ENCODE measurements at places on chromosomes 4 and X.

DNA sequence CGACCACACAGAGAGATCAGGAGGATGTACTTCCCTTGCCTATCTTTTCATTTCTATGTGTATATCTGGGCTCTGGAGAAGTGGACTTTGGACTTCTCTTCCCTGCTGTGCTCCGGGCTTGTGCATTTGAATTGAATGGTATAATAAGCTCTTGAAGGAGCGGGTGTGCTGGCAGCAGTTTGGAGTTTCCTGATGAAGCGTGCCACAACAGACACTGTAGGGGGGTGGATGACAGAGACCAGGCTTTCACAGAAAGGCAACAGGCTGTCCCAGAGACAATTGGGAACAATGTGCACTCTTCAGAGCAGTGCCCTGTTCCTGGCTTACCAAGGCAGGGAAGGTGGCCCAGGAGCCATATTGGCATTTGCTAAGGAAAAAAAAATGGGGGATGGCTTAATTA lies 170.1 kb downstream of the FRMPD4 start:
- DNase-seq = no peak

DNA sequence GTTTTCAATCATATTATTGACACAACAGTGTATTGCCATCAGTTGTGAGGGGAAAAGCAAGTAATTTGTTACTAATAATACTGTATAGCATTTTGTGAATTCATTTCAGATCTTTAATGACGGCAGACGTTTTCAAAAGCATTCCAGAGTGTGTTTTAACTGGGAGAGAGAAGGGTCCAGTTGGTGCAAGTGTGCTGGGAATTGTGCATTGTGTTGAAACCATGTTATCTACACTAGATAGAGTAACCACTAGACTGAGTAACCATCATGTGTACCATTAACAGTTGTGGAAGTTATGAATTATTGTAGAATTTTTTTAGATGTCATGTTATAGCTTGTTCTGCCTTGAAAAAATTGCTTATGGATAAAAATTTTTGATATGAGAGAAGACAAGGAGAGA lies 104.5 kb upstream of the VEGFC start:
- peak; percentile 18 for DNase-seq

- DNase-seq = no peak
Observed at GRCh38 chr4:71498625-71499024, 159.8 kb downstream of the SLC4A4 start.

GRCh38 chr4:39043861-39044363 lies 11.7 kb upstream of the TMEM156 start:
- peak; percentile 75 for DNase-seq

- DNase-seq = peak; percentile 64
Observed at GRCh38 chr4:168605411-168605810, 108.6 kb downstream of the PALLD start.

DNA sequence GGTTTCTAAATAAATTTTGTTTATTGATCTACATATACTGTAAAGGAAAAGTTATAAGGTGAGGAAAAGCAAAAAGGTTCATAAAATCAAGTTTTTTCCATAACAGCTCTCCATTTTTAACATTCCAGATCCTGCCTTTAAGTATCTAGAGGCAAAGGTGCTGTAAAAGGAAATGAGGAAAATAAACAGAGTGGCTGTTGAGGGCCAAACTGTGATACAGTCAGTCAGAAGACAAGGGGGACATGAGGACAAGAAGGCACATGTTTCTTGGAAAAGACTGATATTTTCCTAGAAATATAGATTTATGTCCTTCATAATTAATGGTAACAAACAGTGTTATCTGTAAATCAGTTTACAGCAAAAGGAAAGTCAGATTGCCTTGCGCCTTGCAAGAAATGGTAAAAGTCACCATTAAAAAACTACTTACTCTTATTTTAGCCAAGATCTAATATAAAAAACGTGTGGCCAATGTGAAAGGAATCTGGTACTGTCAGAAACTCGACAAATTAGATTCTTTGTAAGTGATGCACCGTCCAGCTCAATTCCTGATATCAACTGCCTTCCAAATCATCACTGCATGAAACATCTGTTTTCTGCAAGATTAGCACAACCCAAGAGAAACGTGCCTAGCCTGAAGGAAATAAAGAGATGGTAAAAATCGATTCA lies 34.0 kb upstream of the VEGFD start:
- DNase-seq = peak; percentile 44

- no peak for DNase-seq
Observed at GRCh38 chr4:54575919-54576318, 81.8 kb upstream of the KIT start.

- DNase-seq = peak; percentile 11
Observed at GRCh38 chr4:141501395-141501794, 135.0 kb upstream of the IL15 start.

- DNase-seq = no peak
Observed at GRCh38 chrX:87272491-87272890, 245.1 kb upstream of the KLHL4 start.

DNA sequence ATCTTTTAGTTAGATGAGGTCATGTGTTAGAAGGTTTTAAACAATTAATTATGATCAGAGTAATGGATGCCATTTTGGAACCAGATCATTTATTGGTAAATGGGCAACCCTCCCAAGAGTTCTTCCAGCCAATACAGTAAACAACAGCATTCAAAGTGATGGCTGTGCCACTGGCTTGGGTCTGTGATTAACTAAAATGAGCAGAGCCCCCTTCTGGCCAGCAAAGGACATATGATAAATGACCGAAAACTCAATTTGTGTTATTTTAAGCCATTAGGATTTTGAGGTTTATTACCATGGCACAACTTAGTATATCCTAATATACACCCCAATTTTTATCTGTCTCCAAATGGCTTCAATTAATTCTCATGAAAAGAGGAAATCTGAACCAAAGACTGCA lies 90.8 kb upstream of the NPFFR2 start:
- peak; percentile 24 for DNase-seq

DNA sequence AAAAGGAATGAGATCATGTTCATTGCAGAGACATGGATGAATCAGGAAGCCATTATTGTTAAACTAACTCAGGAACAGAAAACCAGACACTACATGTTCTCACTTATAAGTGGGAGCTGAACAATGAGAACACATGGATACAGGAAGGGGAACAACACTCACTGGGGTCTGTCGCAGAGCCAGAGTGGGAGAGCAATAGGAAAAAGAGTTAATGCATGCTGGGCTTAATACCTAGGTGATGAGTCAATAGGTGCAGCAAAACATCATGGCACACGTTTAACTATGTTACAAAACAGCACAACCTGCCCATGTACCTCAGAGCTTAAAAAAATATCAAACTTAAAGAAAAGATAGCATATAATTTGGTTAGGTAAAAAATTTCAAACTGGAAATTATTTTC lies 281.4 kb downstream of the PABPC4L start:
- no peak for DNase-seq

- DNase-seq = no peak
Observed at GRCh38 chrX:113919387-113919786, 664.5 kb upstream of the HTR2C start.

DNA sequence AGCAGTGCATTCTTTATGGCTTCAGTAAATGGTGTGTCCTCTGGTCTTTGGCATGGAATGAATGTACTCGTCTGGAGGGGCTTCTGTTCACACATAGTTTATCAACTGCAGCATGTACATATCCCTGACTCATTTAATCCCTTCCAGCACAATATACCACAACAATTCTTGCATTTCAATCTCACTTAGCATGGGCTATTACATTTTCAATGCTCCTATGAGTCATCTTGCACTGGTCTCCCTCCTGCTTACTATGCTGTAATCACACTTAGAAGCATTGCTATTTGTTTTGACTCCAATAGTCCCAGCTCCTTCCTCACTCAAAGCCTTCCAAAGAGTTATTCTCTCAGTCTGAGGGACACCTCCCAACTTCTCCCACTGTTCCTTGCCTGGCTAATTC lies 180.9 kb upstream of the NUDT10 start:
- no peak for DNase-seq

DNA sequence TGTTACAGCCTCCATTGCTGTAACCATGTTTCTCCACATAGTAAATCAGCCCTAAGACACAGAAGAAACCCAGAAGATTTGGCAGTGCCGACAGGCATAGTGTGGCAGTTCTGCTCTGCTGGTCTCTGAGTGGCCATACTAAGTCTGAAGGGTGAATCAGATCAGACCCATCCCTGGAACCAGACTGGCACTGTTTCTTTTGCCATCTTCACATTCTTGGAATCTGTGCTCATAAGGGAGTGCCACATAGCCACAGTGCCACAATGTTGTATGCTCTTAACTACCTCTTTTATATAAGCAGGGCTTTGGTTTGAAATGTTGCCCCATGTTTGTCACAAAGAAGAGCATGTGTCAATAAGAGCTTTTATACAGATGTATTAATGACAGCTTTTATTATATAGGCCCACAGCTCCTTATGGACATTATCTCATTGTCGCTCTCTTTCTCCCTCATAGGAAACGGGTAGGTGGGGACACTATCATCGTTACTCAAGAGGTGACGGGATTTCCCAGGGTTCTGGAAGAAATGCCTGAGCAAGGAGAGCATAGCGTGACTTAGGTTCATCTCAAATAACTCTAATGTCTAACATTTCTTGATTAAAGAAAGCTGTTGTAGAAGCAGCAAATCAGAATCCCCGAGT lies 128.2 kb downstream of the CBR4 start:
- no peak for DNase-seq

- DNase-seq = no peak
Observed at GRCh38 chr4:144740316-144740715, 94.4 kb downstream of the HHIP start.

GRCh38 chr4:17958181-17958580 lies 63.4 kb downstream of the LCORL start:
- DNase-seq = no peak

DNA sequence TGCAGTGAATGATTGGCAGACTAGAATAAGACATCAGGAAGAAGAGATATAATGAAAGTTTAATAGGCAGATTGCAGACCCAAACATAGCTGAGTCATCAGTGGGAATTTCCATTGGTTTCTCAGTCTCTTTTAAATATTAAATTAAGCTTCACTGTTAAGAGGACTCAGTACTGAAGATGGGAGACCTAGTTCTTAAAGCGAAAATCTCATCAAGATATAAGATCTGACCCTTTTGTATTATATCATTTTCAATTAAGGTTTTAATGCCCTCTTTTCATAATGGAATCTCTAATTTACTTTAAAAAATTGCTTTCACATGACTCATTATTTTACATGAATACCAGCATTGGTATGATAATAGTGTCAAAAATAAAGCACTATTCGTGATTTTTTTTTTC lies 168.9 kb upstream of the ATOH1 start:
- DNase-seq = no peak

DNA sequence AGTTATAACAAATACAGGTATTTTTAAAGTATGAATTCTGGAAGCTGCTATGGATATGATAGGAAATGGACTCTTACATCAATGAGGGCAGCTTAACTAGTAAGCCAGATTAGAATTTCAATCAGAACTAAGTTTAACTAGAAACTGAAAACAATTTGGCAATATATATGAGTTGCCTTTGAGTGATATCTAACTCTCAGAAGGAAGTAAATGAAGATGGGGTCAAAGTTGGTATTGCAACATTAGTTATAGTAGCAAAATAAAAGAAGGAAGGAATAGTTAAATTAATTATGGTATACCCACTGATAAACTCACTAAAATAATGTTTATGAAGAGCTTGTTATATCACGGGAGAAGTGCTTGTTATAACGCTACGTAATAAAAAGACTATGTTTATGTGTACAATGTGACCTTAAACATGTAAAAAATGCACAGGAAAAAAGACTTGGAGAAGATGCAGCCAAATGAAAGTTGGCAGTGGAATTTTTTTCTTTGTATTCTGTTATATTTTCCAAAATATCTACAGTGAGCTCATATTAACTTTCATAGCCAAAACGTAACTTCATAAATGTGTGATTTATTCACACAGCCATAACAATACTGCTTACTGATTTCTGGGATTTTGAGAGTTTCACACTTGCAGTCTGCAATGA lies 34.5 kb downstream of the PHKA2 start:
- no peak for DNase-seq

- no peak for DNase-seq
Observed at GRCh38 chr4:119540249-119540648, 88.4 kb downstream of the PDE5A start.

- DNase-seq = no peak
Observed at GRCh38 chrX:32847921-32848320, 363.4 kb downstream of the DMD start.

DNA sequence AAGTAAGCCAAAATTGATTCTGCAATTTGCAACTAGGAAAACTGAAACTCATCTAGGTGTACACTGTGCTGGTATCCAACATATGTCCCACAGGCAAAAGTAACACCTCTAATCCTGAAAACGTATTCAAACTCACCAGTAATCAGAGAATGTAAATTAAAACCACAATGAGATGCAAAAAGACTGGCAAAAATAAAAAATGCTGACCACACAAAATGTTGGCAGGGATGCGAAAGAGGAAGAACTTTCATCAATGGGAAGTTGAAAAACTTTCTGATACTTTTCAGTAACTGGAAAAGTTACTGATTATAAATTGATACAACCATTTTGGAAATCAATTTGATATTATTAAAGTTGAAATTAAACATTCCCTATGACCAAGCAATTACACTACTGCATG lies 20.1 kb upstream of the CORIN start:
- no peak for DNase-seq

- DNase-seq = no peak
Observed at GRCh38 chr4:168884251-168885124, 125.6 kb downstream of the CBR4 start.

GRCh38 chr4:8835521-8836365 lies 35.9 kb downstream of the HMX1 start:
- DNase-seq = no peak

- DNase-seq = peak; percentile 17
Observed at GRCh38 chr4:176566769-176567168, 226.0 kb downstream of the VEGFC start.

DNA sequence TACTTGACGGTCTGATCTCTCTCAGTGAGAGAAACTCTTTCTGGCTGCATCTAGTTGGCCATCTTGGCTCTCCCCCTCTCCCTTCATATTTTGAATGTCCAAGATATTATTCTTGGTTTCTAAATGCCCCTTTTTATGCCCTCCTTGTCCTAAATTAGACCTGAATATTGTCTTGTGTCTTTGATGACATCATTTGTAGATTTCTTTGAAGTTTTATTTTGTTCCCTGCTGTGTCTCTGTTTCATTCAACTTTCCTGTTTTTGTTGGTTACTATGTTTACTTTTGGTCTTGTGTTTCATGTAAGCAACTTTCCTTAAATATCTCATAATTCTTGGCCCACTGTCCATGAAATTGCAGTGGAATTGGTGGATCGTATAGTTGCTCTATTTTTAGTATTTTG lies 46.1 kb upstream of the PASD1 start:
- DNase-seq = no peak

DNA sequence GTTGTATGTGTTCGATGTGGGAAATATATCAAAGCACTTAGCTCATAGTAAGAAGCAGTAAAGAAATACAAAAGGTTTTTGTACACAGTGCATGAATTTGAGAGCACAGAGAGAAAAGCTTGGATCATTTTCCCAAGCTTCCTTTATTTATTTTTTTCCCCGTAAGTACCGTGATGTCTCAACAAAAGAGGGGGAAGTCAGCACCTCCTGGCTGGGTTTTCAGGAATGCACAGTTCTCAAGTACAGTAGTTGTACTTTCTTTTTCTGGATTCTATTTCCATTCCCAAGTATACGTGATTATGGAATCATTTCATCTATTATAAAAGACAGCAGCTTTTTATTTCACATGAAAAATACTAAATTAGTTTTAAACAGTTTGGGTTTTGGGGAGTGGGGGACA lies 171.5 kb upstream of the EDNRA start:
- no peak for DNase-seq

Measured in fibroblast of pulmonary artery (primary cell).